ENCODE measurements at places on chromosomes 2 and 18.

DNA sequence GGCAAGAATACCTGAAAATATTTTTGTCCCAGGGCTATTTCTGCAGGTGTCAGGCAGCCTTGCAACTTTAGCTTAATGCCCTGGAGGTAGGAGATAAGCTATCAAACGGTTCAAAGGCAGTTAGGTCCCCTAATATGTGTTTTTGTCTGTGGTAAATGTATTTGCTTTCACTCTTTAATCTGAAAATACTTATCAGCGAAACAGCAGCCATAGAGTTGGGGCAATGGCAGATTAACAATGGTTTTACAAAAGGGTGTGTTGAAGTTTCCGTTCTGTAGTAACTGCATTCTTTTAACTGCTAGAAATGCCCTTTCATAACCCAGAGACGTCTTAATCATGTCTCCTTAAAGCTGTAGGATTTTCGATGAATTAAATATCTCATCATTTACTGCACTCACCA lies 265.0 kb upstream of the TRIB2 start:
- peak; percentile 96 for DNase-seq

DNA sequence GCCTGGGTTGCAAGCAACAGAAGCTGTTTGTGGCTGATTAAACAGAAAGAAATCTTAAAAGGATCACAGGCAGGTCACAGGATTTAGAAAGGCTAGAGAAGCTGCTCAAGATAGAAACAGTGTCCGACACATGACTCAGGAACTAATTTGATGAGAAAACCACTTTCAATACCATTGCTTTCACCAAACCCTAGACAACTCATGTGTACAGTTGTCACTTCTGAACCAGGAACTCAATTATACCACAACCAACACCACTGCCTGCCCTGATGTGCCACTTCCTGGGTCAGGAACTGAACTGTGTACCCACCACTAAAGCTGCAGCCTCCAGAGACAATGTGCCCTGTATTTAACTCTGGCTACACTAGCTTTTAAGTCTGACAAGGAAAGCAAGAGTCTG lies 56.0 kb downstream of the TMEM247 start:
- no peak for DNase-seq

GRCh38 chr2:211901226-211901846 lies 637.3 kb downstream of the ERBB4 start:
- DNase-seq: no peak

DNA sequence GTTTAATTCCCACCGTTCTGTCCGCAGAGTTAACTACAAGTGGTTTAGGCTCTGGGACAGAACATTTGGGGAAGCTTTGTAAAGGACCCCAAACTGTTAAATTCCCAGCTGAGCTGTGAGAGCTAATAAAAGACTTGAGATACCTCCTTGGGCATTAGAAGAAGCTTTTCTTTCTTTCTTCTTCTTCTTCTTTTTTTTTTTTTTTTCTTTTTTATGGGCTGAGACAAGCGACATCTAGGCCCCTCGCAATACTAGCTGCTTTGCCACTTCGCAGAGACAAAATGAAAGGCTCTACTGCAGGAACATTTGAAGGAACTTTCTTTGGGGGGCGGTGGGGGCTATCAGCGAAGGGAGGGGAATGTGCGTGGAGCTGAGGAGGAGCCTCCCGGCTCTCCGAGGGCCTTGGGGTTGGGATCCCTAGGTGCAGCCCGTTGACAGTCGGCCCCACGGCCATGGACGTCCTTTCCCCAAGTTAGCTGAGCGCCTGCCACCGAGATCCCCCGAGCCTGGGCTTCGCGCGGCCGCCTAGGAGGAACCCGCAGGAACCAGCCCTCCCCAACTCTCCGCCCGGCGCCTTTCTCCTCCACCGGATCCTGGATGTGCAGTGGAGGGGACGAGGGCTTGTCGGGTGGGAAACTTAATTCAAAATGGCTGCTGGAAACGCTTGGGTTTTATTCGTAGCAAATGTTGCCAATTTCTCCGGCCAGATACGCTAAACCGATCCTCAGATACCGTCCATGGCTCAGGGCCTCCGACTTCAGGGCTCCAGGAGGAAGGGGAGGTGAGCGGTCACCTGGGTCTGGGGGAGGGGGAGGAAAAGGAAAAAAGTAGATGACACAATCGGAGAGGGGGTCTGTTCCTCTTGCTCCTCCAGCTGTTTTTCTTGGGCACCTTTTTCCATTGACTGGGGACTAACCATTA lies 4.2 kb downstream of the MEIS1 start:
- DNase-seq: no peak

GRCh38 chr2:65096948-65097347 lies 33.0 kb downstream of the RAB1A start:
- no peak for DNase-seq

GRCh38 chr2:236216711-236217110 lies 47.5 kb downstream of the ASB18 start:
- no peak for DNase-seq
